ENCODE measurements at places on chromosomes 4 and X.
A peak's percentile ranks its signal among the peaks of the same experiment; 100 is the strongest.

DNA sequence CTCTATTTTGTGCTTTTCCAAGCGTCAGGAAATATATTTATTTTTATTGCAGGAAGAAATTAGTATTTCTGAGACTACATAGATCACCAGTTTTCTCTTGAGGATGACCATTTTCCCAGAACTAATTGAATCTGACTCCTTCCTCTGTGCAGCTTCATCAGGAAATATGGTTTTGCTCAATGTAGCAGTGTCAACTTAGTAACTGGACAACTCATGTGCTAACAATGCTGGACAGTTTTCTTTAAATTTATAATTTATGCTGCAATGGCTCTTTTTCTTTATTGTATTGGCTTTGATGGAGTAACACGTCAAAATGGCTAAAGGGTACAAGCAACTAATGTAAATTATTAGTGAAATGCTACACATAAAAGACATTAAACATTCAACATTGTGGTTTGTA, 531.5 kb downstream of the ANKRD50 start:
- DNase-seq = no peak

GRCh38 chr4:4425119-4425690, 38.3 kb downstream of the NSG1 start:
- no peak for DNase-seq

DNA sequence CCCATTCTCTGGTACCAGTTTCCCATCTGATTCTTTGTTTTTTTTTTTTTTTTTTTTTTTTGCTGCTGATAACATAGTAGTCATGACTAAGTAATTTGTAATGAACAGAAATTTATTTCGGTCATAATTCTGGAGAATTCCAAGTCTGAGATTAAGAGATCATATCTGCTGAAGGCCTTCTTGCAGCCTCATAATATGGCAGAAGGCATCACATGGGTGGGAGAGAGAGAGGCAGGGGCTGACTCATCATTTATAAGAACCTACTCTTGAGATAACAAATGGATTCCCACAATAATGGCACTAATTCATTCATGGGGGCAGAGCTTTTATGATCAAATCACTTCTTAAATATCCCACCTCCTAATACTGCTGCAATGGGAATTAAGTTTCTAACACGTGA, 1034.3 kb downstream of the STIM2 start:
- DNase-seq = no peak

DNA sequence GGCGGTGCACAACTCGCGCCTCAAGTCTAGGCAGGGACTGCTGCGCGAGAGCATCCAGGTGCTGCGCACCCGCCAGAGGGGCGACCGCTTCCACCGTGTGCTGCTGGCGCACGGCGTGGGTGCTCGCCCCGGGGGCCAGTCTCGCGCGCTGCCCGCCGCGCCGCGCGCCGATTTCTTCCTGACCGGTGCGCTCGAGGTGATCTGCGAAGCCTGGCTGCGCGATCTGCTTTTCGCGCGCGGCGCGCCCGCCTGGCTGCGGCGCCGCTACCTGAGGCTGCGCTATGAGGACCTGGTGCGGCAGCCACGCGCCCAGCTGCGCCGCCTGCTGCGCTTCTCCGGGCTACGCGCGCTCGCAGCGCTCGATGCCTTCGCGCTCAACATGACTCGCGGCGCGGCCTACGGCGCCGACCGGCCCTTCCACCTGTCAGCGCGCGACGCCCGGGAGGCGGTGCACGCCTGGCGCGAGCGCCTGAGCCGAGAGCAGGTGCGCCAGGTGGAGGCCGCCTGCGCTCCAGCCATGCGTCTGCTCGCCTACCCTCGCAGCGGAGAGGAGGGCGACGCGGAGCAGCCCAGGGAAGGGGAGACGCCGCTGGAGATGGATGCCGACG, 1.3 kb downstream of the CHST7 start:
- DNase-seq = peak; percentile 13

DNA sequence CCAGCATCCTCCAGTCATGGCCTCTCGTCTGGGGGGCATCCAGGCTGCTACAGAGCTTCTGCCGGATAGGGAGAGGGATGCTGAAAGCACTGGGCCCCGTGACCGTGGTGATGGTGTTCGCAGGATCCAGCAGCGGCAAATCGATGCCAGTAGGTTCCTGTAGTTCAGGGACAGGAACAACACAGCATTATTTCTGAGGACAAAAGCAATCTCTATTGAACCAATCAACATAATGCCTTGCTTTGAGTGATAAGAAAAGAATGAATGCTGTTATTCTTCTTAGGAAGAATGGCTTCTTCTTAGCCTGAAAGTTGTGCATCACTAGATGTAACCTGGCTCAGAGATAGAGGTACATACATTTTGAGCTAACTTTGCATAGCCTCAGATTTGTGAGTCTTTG, 378.6 kb downstream of the UNC5C start:
- DNase-seq = no peak

Data from stimulated activated CD8-positive, alpha-beta memory T cell treated with anti-CD3 and anti-CD28 coated beads, Interleukin-2, amount 100 ng/mL, for 1 hour (primary cell).